ENCODE measurements at places on chromosomes 16 and 17.

DNA sequence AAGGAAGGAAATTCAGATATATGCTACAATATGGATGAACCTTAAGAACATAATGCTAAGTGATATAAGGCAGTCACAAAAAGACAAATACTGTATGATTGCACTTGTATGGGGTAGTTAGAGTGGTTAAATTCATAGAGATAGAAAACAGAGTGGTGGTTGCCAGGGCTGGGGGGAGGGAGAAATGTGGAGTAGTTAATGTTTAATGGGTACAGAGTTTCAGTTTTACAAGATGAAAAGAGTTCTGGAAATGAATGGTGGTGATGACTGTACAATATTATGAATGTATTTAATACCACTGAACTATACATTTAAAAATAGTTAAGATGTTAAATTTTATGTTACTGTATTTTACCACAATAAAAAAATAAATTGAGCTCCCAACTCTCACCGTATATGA, 157.9 kb downstream of the TOX3 start:
- DNase-seq = no peak

- DNase-seq = no peak
Observed at GRCh38 chr16:22734368-22734767, 79.6 kb upstream of the HS3ST2 start.

GRCh38 chr17:81412490-81413093, 17.3 kb downstream of the BAHCC1 start:
- no peak for DNase-seq

GRCh38 chr16:12455287-12455798, 348.3 kb downstream of the CPPED1 start:
- DNase-seq = peak; percentile 62

DNA sequence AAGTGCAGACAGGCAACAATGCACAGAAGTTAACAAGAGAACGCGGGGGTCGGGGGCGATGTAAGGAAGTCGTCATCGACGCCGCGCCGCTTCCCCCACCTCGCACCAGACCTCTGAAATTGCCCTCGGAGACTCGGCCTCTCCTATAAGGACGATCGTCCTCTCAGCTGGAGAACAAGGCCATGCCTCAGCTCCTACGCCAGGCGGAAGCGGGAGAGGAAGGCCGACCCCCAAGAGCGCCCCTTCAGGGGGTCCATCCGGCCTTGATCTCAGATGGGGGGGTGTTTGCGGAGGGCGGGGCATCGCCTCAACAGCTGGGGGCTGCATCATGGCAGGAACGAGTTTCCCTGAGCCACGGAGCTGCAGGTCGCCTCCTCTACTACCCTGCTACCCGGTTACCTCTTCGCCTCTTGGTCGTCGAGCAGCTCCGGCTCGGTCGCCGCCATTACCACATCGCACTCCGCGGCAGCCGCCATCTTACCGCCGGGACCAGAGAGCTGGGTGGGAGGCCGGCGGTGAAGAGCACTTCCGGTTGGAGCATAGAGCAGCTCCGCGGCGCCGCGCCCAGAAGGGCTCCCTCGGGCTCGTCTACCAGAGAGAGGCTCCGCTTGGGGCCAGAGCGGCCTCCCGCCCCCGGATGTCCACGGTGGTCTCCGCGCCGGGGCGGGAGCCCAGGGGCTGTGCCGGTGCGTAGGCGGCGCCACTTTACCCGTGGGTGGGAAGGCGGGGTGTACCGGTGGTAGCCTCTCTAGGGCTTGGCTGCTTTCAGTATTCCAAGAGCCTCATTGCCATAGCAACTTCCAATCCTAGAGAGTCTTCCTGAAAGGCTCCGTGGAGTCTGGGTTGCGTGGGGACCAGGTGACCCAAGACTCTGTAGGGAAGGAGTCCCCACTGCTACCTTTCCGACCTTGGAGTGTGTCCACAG, at the start of gene DNAJC7:
Gene DNAJC7 (minus strand): TSS at position 499 of the 925 bp plus-strand sequence. CDS start 23 bp downstream, at position 476.
- DNase-seq = peak; percentile 87

- DNase-seq = no peak
Observed at GRCh38 chr17:69978056-69978646, 96.9 kb upstream of the KCNJ16 start.

GRCh38 chr16:58638148-58639036, 8.8 kb upstream of the CNOT1 start:
- DNase-seq = no peak

- no peak for DNase-seq
Observed at GRCh38 chr16:25033852-25034251, 18.7 kb upstream of the ARHGAP17 start.

GRCh38 chr16:13322336-13322735, 420.9 kb downstream of the SHISA9 start:
- DNase-seq = no peak

- no peak for DNase-seq
Observed at GRCh38 chr16:82439678-82440293, 187.0 kb upstream of the CDH13 start.

DNA sequence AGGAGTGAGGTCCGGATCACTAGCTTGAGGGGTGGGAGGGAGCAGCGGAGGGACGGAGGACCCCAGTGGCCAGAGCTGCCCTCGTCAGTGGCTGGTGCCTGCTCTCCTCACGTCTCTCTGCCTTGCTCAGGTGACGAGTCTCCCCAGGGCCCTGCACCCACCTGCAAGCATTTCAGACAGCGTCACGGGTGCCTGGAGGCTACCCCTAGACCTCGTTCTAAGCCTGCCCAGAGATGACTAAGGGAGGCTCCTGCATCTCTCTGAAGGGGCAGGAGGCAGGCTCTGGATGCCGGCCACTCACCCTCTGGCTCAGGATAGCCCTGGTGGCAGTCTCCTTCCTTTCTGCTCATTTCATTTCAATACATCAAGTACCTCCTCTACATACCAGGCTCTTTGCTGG, 68.8 kb downstream of the MRC2 start:
- no peak for DNase-seq

GRCh38 chr17:66522591-66523272, 220.3 kb downstream of the PRKCA start:
- no peak for DNase-seq

GRCh38 chr17:28174352-28175046, 132.0 kb downstream of the NLK start:
- DNase-seq = no peak

- no peak for DNase-seq
Observed at GRCh38 chr16:13503960-13504635, 415.9 kb upstream of the ERCC4 start.

DNA sequence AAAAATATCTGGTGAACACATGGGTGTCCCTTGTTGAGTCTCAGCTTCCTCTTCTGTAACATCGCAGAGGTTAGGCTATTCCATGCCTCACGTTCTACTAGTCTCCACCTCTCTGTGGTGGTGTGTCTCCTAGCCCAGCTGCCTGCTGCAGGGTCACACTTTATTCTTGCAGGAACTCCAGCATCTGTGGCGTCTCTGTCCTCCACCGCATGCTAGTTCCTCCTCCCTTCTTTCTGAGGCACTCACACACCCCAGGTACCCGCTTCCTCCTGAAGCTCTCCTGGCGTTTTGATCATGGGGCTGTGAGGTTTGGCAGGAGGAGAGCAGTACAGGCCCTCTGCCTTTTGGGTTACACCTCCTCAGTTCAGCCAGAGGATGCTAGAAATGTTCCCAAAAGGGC, 9.9 kb upstream of the TEX2 start:
- no peak for DNase-seq

- no peak for DNase-seq
Observed at GRCh38 chr17:6172642-6173330, 102.6 kb downstream of the WSCD1 start.

GRCh38 chr17:11935734-11936406, 61.4 kb downstream of the ZNF18 start:
- peak; percentile 84 for DNase-seq

DNA sequence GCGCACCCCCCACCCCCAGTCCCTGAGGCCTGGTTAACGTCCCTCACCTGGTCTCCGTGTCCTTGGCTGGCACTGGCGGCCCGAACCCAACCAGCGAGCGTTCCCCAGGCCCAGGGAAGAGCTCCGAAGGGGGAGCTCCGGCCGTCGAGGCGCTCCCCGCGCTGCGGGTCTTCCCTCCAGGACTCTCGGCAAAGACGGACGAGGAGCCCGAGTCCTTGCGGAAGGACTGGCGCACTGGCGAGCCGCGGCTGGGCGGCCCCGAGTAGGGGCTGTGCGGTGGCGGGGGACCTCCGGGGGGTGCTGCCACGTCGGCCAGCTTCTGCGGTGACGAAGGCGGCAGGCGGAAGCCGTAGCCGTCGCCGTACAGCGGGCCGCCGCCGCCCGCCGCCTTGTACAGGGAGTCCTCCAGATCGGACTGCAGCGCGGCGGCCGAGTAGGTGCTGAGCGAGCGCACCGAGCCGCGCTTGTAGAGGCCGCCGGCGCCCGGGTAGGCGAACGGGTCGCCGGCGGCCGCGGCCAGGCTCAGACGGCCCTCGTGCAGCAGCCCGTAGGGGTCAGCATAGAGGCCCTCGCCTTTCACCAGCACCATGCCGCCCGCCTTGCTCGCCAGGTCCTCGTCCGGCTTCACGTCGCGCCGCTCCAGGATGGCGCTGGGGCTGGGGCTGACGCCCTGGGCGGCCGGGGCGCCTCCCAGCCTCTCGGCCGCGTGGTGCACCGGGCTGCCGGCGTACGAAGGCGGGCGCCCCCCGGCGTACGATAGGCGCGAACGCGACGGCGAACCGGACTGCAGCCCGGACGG, 44.1 kb downstream of the SRCIN1 start:
- no peak for DNase-seq

GRCh38 chr17:72034000-72034399, 86.8 kb upstream of the SOX9 start:
- no peak for DNase-seq

DNA sequence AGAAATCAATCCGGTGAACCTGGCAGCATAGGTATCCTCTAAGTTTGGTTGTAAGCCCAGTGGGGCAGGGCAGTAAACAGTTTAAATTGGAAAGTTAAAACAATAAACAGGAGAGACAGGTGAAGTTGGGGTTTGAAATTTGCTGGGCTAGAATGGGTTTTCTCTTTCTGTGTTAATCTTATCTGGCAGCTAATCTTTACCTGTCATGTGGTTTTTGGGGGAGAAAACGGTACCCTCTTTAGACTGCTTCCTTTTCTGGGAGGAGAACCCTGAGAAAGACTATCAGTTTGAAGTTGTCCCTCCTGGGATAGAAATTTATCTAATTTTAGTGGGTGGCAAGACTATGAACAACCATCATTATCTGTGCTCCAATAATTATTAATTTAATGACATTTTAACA, 24.0 kb downstream of the CDH13 start:
- DNase-seq = no peak

Data from liver (tissue), 10 donors.